ENCODE measurements at places on chromosomes 5 and 9.

DNA sequence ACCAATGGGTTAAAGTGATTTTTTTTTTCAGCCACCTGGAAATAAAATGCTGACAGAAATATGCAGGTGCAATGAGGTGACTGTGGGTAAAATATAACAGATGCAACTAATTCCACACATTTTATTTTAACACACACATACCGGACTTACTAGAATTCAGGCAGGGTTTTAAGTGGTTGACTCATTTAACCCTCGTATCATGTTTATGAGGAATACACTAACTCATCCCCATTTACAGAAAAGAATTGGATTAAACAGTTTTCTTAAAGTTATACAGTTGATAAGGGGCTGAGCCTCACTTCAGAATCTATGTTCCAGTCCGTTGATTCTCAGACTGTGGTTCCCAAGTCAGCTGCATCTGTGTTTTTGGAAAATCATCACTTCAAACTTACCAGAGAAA is 207.5 kb downstream of the CHSY3 start:
- DNase-seq: no peak

DNA sequence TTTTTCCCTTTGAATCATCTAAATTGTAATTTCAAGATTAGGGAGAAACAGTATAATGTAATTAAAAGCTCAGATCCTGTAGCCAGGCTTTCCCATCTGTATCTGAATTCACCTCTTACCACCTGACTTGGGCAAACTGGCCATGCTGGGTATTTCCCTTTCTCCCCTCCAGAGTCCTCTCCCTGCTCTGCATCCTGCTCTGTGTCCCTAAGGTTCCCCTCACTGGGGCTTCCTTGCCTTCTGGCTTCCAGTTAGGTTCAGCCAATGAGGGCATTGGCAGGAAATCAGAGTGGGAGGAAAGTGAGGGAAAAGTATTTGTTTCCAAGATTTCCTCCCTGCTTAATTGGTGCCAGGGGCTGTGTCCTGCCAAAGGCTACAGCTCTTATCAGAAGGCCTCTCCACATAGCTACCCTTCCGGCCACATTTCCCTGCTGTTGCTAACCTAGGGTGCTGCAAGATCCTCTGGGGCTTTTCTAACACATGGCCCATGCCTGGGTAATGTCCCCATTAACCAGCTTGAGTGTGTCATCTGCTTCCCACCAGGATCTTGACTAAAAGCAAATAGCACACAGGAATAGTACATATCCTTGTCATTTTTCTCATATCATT is 51.0 kb upstream of the MPDZ start:
- DNase-seq: no peak

DNA sequence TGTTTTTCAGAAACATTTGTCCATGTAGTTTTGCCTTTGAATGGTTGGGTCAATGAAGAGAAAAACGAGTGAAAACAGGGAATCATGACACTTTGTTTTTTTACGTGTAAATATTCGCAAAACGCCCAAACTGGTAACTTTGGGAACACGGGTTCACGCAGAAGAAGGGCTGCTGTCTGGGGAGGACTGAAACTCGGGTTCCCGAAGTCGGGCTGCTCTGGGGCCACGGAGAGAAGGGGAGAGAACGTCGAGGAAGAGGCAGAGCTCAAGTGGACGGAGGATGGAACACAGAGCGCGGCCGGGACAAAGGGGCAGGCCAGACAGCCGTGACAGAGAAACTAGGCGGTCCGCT is 478 bp upstream of the SETD9 start:
- DNase-seq: no peak

GRCh38 chr5:100779669-100780375 is 123.3 kb downstream of the ST8SIA4 start:
- no peak for DNase-seq

DNA sequence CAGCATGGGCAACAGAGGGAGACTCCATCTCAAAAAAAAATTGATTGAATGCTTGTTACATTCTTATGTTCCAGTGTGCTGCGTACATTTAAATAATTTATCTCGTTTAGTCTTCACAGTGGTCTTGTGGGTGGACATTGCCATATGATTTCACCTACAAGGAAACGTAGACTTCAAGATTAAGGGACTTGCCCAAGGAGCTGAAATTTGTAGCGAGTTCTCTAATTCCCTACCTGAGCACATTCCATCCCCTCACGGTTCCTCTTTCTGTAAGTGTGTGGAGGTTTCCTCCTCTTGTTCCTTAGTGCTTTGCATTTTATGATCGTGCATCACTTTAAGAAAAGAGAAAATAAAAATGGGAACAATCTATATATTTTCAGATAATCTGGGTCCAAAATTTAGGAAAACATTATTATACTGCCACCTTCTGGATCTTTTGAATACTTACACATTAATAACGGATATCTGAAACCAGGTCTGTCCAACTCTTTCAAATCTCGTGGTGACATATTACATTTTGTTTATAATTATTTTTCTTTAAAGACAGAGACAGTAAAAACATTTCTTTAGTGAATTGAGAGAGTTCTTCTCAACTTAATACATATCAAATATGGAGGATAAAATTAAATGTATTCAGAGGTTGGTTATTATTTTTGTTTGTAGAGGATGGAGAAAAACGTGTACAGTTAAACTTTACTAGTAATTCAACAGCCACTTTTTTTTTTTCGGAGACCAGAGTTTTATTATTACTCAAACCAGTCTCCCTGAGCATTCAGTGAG is 29.9 kb upstream of the C7 start:
- DNase-seq: no peak

GRCh38 chr5:115068239-115069086 is 101.2 kb downstream of the TRIM36 start:
- no peak for DNase-seq

DNA sequence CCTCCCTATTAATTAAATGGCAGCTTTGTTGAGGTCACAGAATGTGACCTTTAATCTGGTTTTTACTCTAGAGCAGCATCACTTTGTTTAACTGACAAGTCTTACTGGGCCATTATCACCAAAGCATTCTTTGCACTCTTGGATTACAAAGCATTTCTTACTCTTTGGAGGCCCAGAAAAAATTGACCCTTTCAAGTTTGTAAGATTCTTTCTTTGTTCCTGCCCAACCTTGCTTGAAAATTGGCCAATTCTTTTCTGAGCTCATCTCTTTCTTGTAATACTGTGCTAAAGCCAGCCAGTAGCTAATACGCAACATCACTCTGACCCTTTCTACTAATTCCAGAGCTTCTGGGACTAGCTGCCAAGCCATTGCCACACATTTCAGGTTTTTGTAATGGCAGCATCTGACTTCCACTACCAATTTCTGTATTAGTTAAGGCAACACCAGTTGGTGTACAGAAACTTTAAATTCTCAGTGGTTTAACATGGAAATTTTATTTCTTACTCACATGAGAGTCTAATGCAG is 131.6 kb downstream of the PRDM6 start:
- no peak for DNase-seq
